ENCODE measurements at places on chromosomes 7 and 10.
A peak's percentile ranks its signal among the peaks of the same experiment; 100 is the strongest.

DNA sequence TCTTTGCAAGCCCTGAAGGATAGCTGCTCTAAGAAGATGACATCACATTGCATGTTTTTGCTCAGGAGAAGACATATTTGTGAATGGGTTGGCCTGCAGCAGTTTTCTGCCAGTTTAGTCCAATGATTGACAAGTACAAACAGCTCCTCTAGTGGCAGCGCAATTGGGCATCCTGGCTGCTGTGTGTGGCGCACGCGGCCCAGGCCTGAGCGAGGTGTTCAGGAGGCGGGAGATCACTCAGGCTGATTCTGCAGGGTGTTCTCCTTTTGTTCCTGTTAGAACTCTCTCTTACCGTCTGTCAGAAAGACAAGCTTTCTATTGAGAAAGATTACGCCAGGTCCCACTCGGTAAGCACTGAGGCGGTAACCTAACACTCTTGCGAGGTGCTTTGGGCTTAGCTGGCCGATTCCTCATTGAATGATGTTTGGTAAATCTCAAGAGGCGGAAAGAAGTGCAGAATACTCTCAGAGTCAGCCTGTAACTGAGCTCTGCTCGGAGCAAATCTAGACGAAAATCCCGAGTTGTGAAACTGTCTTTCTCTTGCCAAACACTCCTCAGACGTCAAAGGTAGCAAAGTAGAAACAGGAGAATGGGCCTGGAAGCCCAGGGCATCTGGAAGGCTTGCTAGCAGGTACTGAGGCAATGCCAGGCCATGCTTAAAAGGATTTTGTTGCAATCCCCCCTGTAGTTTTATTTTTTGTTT, 219.2 kb upstream of the BMPER start:
- DNase-seq = no peak

DNA sequence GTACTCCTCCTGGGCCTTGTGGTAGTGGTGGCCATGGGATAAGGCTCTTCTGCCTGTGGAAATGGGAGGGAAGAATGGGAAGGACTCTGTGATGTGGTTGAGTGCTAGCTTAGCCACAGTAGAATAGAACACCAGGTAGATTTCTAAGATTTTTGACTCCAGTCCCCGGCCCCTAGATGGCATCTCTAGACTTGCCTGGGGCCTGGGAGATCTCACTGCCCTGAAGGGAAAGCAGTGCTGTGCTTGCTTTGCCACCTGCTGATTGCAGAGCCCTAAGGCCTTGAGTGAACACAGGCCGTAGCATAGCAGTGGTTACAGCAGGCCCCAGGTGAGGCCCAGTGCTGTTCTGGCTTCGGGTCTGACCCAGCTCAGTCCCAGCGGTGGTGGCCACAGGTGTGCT, 252.0 kb downstream of the TCF7L2 start:
- no peak for DNase-seq

DNA sequence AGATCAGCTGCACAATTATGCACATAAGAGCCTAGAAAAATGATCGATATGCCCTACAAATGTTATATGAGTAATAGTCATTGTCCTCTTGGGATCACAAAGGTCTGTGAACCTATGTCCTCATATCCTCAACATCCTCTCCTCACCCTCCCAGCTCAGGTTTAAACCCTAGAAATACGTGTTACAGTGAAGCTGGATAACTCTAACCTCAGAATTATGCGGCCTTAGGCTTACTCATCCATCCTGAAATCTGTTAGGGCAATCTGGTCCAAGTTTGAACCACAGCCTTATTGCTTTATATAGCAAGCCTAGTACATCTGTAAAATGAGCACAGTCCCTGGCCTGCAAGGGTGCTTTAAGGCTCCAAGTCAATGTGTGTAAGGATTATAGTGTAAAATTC, 84.2 kb upstream of the FRMD4A start:
- no peak for DNase-seq

- DNase-seq = no peak
Observed at GRCh38 chr10:67088036-67088435, 162.2 kb downstream of the LRRTM3 start.

GRCh38 chr7:106542550-106543220, 118.3 kb downstream of the CCDC71L start:
- peak; percentile 50 for DNase-seq

DNA sequence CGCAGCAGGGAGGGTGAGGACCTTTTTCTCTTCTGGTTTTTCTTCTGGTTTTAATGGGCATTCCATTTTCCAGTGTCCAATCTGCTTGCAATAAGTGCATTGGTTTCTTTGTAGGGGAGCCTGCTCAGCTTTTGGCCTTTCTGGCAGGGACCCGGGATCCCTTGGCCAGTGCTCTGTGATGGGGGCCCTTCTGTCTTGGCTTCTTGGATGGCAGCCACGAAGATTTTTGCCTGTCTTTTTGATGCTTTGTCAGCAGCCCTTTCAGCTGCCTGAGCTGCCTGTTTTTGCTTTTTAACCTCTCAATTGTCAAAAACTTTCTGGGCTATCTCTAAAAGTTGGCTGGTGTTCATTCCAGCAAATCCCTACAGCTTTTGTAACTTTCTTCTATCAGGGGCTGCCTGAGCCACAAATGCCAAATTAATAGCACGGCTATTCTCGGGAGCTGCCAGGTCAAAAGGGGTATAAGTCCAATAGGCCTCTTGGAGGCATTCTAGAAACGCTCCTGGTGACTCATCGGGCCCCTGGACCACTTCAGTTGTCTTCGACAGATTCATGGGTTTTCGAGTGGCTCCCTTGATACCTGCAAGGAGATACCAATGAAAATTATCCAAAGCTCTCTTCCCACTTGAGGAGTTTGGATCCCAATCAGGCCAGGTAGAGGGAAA, 179.9 kb upstream of the MBL2 start:
- no peak for DNase-seq

DNA sequence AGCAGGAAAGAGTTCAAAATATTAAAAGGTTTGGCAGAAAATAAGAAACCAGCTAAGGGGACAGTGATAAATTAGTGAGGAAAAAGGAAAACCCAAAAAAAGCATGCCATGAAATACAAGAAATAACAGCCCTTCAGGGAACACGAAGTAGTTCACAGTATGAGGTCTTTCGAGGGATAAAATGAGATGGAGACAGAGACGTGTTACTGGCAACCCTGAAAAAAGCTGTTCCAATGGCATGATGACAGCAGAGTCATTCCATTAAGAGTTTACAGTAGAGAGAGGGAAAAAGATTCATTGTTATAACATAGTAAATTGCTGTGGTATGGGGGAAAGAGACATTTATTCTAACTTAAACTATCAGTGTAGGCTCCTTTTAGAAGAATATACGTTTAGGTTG, 391.2 kb downstream of the ANKRD7 start:
- DNase-seq = no peak

- no peak for DNase-seq
Observed at GRCh38 chr10:79068203-79068561, 584 bp upstream of the ZMIZ1 start.

DNA sequence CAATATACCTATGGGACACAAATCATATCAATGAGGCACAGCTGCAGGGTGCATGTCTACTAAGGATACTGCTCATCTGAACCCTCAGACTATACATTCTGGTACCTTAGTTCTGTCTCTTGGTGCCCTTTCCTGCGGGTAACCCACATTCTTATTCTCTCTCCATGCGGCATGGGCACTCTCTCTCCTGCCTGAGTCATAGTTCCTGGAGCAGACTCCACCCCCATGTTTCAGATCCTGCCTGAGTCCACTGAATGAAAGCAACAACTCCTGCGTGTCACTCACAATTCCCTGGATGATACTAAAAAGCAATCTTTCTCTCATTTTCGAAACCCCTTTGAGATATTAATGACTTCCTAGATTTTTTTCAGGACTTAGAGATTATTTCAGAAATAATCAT, 653.1 kb upstream of the C7orf33 start:
- no peak for DNase-seq

- DNase-seq = no peak
Observed at GRCh38 chr7:112184455-112184854, 21.7 kb downstream of the DOCK4 start.

DNA sequence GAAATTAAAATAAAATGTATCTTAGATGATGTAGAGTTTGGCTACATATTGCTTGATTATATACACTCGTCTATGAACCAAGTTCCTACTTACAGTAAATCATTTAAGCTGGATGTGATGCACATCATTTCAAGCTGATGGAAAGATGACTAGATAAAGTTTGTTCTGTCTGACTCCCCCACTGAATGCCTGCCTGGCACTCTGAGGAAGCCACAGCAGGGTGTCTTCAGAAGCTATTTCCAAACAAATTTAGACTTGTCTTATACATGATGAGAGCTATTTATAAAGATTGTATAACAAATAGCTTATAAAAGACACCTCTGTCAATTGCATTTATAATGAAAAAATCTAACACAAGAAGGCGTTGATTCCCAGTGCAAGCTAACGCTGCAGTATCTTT, 741.4 kb downstream of the MAGI2 start:
- DNase-seq = no peak

DNA sequence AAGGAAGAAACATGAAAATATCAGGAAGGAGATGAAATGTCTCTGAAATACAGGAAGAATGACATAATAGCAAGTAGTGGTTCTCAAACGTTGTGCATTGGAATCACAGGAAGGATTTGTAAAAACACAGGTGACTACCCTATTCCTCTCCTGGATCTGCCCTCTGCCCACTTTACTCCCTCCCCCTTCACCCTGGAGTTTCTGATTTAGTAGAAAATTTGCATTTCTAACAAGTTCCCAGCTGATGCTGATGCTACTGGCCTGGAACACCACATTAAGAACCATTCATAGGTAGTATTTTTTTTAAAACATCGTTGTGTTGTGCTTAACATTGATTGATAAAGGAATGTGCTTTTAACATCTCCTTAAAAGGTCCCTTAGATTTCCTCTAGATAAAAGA, 130.9 kb downstream of the PHF14 start:
- DNase-seq = no peak

DNA sequence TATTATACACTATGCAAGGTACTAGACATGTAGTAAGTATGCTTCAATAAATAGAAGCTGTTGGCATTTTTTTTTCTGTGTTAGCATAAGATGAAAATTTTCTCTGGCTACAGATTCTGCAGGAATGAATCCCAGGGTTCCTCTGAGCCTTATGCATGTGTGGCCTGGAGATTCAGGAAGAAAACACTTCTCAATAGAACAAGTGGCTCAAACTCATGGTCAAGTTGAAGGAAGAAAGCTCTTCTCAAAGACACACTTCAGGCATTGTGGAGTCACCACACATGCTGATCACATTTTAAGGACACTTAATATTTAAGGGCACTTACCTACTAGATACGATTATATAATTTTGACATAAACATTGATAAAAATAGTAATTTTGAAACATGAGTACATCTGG, 19.5 kb downstream of the DNAH11 start:
- DNase-seq = no peak

Measured in HEK293T (cell line).